ENCODE measurements at places on chromosomes 7 and 10.

- DNase-seq, result no peak
Observed at GRCh38 chr10:24952143-24952706, at the start of gene PRTFDC1. Gene PRTFDC1 (minus strand): TSS chr10:24952606. CDS start chr10:24952575, 31 bp downstream.

GRCh38 chr10:4162571-4163286 is 377.7 kb upstream of the KLF6 start:
- no peak for DNase-seq

- no peak for DNase-seq
Observed at GRCh38 chr7:44897309-44897708, 12.0 kb upstream of the PURB start.

- DNase-seq, result no peak
Observed at GRCh38 chr7:51354434-51354833, 37.8 kb upstream of the COBL start.

- DNase-seq, result no peak
Observed at GRCh38 chr7:148850564-148850963, 33.5 kb downstream of the EZH2 start.

GRCh38 chr7:25118048-25118753 is 6.9 kb downstream of the CYCS start:
- no peak for DNase-seq

DNA sequence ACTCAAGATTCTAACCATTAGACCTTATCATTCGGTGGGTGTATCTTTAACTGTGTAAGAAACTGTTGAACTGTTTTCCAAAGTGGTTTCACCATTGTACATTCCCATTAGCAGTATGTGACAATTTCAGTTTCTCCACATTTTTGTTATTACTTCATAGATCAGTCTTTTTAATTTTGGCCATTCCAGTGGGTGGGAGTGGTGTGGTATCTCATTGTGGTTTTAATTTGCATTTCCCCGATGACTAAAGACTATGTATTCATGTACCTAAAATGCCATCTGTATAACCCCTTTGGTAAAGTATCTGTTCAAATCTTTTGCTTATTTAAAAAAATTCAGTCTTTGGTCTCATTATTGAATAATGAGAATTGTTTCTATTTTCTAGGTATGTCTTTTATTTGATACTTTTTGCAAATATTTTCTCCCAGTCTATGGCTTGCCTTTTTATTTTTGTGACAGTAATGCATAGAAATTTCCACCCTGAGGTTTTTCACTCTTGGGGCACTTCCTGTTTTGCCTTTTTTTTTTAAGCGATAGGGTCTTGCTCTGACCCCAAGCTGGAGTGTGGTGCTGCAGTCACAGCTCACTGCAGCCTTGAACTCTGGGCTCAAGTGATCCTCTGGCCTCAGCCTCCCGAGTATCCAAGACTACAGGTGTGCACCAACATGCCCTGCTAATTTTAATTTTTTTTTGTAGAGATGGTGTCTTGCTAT is 141.1 kb upstream of the ITGB1 start:
- DNase-seq, result no peak

DNA sequence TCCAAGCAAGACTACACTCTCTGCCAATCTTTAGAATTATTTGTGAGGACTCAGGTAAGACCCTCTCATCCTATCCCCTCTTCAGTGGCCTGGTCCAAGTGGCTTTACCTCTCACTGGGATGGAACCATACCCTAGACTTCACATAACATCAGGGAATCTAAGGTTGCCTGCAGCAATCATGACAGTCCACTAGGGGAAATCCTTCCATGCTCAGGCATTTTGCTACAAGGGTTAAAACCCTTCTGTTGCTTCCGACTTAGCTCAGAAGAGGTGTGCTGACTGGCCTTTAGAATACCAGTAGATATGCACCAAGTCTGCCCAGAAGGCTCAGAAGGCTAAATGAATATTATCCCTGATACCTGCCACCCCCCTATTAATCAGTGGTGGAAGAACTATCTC is 24.9 kb upstream of the NPS start:
- no peak for DNase-seq

- DNase-seq, result no peak
Observed at GRCh38 chr7:132191418-132191817, 384.9 kb downstream of the PLXNA4 start.

DNA sequence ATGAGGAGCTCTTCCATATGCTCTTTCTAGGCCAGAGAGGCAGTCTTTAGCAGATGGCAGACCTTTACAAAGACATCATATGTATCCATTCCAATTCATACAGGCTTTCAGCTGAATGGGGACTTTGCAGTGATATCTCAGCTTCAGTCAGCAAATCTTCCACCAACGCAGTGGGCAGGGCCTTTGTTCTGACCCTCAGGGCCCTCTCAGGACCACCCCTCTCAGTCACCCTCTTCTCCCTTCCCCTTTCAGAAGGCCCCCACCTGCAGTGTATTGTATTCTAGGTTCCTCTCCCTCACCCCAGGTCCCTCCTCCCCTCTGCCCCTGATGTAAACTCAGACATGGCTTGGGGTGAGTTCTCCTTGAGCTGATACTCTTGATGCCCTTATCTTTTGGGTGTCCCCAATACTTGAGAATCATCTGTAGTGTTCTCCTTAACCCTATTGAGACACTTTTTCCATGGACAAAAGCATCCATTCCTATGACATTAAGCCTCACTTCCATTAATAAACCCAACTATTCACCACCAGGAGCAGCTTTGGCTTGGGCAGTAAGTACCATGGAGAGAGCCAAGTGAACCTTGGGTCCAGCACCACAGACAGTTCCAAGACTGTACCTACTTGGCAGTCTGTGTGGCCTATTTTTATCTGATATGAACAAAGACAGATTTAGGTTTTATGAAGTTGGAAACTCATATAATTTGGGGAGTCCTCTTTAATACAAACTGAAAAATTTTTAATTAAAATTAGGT is 62.7 kb downstream of the ADCYAP1R1 start:
- DNase-seq, result no peak

Data from ascending aorta (tissue), 2 donors.